Adipocyte (in vitro differentiated cells): ENCODE measurements at places on chromosomes 3 and 15.

- no peak for DNase-seq
Observed at GRCh38 chr3:30630238-30631030, 24.0 kb downstream of the TGFBR2 start.

DNA sequence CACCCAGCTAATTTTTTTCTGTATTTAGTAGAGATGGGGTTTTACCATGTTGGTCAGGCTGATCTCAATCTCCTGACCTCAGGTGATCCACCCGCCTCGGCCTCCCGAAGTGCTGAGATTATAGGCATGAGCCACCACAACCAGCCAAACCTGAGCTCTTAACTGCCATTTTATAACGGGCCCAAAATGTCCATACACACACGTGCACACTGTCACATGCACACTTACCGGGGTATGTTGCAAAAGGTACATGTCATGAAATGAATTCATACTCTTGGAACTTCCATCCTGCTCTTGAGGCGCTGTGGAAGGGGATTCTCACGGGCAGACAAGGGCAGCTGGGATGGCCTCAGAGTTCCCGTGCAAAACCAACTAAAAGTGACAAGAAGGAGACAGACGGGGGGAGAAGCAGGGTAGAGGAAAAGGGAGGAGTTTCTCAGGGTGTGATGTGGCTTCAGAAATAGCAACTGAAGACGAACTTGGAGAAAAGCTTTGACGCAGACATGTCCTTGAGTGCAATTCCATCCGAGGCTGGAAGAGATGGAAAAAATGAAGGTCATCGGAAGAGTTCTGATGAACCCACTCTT is 110.9 kb downstream of the BDH1 start:
- DNase-seq = no peak

- DNase-seq = no peak
Observed at GRCh38 chr15:52158084-52158765, 33.0 kb downstream of the GNB5 start.

GRCh38 chr3:42002790-42003189 is 40.9 kb upstream of the ULK4 start:
- no peak for DNase-seq

- no peak for DNase-seq
Observed at GRCh38 chr3:106620646-106621045, 751.8 kb upstream of the CBLB start.

GRCh38 chr3:197737319-197737649 is 580 bp upstream of the RUBCN start:
- DNase-seq = no peak

- no peak for DNase-seq
Observed at GRCh38 chr15:76335307-76336253, 993 bp upstream of the ISL2 start.

DNA sequence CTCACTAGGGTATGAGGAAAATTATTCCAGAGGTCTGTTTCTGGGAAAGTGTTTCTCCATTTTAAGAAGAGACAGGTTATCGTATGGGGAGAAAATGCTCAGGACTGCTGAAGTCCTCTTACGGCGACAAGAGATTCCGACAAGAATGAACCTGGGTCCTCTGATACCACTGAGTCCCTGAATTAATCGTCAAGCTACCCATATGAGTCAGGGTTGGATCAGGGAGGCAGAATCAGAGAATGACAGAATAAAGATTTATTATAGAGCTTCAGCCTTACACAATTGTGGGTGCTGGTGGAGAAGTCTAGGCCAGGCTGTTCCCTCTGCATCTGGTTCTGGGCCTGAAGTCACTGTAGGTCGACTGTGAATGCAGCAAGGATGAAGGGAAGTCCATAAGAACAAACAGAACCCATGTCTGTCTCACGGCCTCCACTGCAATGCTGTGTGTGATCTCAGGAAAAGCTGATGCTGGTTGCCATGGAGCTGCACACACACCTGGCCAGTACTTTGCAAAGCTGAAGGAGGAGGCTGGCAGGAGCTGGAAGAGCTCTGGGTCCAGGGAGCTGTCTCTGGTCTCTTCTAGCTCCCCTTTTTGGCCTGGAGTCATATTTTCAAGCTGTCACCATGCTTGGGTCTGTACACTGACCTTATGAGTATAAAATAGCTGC is 83.9 kb downstream of the HHLA2 start:
- no peak for DNase-seq

- no peak for DNase-seq
Observed at GRCh38 chr3:42914771-42915515, 9.0 kb downstream of the ZNF662 start.

GRCh38 chr15:70319466-70319865 is 221.7 kb upstream of the TLE3 start:
- no peak for DNase-seq

- DNase-seq = no peak
Observed at GRCh38 chr3:126691765-126692164, 12.3 kb upstream of the CHCHD6 start.

GRCh38 chr3:150385296-150386242 is 22.5 kb upstream of the TSC22D2 start:
- DNase-seq = no peak

GRCh38 chr3:121998030-121998580 is 23.9 kb downstream of the ILDR1 start:
- no peak for DNase-seq

DNA sequence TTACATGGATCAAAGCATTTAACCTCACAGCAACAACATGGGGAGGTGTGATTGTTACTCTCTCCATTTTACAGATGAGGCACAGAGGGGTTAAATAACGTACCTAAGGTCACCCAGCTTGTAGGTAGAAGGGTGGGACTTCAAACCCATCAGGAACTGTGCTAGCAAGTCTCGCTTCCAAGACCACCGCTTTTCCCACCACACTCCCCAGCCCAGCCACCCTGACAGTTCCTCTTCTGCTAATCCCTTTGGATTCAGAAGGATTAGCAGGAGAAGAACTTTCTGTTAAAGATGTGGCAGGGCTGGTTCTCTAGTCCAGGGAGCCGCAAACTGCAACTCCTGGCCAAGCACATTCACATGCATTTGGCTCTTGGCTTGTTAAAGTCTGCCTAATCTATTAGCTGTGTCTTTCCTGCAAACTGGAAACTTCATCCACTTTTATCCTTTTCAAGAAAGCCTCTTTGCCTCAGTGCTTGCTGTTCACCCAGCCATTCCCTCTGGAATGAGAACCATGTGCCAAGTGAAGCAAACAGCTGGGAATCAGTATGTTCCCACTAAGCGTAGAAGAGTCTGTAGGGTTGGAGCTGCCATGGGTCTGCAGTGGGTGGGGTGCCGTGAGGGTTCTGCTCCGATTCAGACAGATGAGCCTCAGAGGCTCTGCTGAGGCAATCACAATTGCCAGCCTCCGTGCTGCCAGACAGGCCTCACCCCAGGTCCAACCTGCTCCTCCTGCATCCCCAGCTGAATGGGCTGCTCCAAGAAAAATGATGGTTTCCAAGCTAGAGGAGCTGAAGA is 44.6 kb downstream of the POMGNT2 start:
- DNase-seq = no peak

GRCh38 chr3:70261283-70261682 is 51.2 kb downstream of the MDFIC2 start:
- no peak for DNase-seq

DNA sequence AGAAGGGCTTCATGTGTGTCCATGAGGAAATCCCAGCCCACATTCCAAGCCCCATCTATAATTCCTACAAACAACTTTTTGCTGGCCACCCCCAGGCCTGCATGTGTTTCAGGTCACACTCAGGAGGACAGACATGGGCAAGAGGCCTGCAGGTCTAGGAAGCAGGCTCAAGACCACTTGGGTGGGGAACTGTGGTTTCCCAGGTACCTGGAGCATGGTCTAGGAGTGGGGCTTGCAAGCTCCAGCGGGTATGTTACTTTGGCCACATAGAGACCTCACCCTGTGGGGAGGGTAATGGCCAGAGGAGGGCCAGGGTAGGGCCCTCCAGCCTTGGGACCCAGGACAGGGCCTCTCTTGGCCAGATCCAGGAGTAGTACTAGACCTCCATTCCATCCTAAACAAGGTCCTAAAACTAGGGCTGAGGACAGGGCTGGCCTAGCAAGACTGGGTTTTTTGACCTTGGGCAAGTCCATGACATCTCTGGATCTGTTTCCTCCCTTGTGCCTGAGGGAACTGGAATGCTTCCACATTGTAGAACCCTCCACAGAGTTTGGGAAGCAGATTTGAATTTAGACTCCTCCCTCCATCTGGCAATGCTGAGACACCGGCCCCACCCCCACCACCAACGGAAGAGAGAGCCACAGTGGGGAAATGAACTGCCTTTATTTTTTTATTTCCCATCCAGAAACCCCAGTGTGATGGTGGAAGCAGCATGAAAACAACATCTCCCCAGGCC is 22.3 kb downstream of the EAF1 start:
- no peak for DNase-seq

DNA sequence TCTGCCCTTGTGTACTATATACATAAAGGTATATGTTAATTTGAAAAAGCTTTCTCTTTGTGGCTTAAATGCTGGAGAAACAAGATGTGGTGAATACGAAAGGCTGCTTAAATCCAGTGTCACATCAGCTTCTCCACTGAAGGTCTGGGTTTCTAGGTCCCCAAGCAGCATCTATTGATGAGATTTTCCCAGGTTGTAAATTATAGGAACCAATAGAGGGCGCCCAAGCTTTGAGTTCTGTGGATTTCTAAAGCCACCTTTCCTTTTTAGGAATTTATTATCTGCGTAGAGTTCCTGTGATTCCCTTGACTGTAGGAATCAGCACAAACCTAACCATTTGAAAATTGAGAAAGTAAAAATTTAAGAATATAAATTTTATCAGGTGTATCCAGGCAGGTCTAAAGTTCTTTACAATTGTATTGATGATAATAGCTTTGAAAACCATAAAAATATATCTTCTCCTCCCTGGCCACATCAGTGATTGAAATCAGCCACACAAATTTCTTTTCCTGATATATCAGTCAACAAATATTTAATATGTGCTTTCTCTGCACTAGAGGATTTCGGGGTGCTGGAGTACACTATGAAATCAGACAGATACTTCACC is 88.3 kb upstream of the ADAMTSL3 start:
- peak; percentile 54 for DNase-seq

GRCh38 chr3:44011680-44012079 is 230.0 kb upstream of the TOPAZ1 start:
- DNase-seq = no peak

GRCh38 chr3:140733623-140734022 is 55.8 kb downstream of the TRIM42 start:
- DNase-seq = no peak

DNA sequence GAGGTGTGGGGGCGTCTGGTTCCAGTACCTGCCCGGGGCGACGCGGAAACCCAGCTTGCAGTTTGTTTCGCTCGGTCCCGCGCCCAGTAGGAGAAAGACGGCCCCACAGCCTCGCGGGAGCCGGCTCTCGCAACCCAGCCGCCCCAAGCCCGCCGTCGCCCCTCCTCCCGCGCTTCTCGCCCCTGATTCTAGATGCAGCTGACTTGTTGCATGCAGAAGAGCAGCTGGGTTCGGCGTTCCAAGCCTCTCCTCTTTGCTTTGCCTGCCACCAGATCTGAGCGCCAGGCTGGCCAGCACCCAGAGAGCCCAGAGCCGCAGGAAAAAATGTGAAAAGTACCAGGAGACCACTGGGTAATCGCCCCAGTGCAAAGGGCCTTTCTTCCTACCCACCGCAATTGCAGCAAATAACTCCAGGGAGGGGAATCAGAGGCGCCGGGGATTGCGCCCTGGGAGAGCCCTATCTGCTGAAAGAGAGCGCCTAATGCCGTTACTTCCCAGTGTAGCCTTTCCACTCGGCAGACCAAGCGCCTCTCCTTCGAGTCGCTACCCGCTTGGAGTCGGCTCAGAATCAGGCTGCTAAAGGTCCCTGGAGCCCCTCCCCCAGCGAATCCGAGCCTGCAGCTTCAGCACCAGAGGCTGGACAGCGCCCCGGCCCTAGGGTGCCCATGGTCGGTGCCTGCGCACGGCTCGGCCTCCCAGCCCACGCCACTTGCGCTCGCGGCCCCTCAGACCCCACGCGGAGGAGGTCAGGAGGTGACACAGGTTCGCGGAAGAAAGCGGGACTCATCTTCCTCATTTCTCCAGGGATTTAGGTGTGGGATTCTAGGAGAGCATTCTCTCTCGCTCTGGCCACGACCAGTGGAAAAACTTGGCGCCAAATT is 15.7 kb upstream of the AEN start:
- DNase-seq = peak; percentile 70

GRCh38 chr3:117137065-117137464 is 427.5 kb downstream of the TUSC7 start:
- DNase-seq = no peak

DNA sequence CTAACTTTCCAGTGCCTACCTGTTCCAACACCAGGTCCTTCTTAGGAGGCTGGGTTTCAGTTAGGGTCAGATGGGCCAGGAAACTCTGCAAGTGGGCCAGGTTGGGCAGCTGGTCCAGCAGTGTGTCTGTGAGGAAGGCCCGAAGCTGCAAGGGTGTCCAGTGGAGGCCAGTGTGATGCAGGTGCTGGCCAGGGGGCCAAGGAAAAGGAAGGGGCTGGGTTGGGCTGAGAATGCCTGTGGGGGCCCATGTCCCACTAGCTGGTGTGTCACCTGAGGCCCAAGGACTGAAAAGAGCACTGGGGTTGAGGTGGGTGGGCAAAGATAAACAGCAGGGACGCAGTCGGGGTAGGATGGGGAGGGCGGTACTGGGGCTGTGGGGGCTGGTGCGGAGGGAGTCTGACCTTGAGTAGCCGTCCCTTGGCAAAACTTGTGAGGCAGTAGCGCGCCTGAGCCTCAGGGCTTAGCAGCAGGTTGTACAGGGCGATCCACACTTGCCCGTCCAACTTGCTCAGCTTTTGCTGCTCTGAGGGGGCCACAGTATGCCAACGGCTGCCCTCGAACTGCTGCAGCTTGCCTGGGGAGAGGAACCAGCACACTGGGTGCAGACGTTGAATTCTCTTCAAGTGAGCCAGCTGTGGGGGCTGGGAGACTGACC is 1.5 kb upstream of the RASSF1 start:
- no peak for DNase-seq

DNA sequence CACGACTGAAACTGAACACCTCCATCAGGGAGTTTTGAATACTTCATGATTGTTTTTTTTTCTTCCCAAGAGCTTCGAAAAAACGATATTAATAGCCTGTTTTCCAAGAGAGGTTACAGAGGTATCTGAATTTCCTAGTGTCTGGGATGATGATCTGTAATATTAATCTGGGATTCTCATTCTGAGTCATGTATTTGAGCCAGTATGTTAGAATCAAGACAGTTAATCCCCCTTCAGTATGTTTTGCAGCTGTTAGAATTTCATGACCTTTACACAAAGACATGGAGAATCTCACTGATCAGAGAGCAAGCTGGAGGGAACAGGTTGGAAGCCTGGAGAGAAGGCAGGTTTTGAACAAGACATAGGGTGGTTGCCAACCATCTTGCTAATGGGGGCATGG is 234.5 kb upstream of the GAP43 start:
- DNase-seq = no peak

GRCh38 chr3:124563376-124563775 is 166.9 kb upstream of the UMPS start:
- no peak for DNase-seq

- peak; percentile 19 for DNase-seq
Observed at GRCh38 chr3:3998140-3998922, 199.1 kb downstream of the LRRN1 start.

DNA sequence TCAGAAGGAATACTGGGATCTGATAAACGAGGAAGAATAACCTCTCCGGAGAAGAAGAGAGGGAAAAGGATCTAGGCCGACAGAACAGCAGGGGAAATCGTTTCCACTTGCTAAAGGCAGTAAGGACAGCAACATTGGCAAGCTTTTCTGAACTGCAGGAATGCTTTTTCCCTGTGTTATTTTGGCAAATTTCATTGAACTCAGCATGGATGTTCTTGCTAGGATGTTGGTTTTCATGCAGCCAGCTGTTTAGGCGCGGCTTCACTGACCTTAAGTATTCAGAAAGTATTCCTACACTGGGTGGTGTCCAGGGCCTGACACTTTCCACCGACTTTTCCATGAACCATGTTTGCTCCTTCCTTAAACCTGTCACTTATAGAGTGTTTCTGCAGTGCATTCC is 489.7 kb downstream of the CNTN3 start:
- DNase-seq = no peak
